ENCODE measurements at places on chromosomes 7 and 10.
A peak's percentile ranks its signal among the peaks of the same experiment; 100 is the strongest.

DNA sequence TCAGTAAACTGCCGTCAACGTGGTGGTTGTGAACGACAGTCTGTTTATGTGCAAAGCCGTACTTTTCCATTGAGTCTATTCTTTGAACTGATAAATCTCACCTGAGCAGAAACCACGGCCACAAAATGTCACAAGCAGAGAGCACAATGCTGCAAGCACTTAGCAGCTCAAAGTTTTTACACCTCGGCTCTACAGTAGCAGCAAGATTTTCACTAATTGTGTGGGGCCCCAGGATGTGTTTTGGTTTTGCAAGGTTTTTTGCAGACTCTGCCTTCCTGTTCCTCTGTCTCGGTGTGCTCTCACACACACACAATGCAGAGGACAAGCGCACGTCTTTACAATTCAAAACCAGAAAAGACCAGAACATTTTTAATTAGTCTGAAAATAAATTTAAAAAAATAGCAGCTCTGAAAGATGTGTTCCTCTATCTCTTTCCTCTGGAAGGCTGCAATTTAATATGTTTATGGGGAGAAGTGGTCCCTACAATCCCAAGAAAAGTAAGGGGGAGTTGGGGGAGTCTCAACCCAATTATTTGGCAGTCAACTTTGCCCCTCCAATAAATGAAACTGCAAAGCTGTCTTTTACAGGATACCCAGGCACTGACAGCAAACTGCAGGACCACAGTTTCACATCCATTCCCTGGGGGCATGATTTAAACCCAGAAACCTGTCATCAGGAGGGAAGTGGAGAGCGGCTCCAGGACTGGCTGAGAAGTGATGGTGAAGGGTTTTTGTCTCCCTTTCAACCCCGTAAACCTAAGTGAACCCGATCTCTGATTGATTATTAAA lies 73.8 kb upstream of the SFMBT2 start:
- DNase-seq: no peak

DNA sequence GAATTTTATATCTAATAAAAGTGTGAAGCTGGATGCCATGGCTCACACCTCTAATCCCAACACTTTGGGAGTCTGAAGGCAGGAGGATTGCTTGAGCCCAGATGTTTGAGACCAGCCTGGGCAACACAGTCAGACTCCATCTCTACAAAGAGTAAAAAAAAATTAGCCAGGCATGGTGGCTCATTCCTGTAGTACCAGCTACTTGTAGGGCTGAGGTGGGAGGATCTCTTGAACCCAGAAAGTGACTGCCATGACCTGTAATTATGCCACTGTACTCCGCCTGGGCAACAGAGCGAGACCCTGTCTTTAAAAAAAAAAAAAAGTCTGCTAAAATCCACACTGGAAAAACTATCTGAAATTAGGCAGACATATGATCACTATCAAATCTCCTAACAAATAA lies 7.6 kb downstream of the JMJD1C start:
- DNase-seq: no peak

DNA sequence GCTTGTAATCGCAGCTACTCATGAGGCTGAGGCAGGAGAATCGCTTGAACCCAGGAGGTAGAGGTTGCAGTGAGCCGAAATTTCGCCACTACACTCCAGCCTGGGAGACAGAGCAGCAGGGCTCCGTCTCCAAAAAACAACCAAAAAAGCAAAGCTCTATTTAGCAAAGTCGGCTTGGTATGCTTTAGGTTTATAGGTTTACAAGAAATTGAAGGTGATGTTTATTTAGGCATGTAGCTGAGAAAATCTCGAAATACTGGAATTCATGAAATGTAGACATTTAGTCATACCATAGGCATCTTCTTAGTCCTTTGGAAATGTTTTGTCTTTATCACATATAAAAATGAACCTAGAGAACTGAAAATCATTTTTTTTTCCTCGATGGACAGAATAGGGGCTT lies 453.8 kb upstream of the ANKRD30A start:
- peak; percentile 79 for DNase-seq

DNA sequence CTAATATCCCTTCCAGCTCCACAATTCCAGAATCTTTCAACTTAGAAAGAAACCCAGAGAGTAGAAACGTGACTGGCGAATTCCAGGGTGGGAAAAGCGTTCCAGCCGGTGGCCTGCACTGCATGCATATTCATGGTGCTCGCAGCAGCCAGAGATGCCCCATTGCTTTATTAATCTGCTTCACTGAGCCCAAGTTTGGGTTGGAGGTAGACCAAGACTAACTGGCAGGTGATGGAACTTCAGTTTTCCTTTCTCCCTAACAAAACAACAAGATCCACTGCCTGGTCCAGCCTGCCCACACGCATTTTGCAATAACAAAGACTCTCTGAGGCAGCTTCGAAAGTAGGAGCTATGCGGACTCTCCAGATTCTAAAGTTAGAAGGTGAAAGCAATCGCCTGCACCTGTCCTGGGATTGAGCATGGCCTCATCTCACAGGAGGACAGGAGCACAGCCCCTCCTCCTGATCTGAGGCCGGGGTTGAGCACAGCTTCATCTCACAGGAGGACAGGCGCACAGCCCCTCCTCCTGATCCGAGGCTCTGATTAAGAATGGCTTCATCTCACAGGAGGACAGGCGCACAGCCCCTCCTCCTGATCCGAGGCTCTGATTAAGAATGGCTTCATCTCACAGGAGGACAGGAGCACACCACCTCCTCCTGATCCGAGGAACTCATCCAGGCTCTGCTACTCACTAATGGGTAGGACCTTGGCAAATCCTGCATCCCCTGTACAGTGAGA lies 127.8 kb upstream of the LANCL2 start:
- no peak for DNase-seq

DNA sequence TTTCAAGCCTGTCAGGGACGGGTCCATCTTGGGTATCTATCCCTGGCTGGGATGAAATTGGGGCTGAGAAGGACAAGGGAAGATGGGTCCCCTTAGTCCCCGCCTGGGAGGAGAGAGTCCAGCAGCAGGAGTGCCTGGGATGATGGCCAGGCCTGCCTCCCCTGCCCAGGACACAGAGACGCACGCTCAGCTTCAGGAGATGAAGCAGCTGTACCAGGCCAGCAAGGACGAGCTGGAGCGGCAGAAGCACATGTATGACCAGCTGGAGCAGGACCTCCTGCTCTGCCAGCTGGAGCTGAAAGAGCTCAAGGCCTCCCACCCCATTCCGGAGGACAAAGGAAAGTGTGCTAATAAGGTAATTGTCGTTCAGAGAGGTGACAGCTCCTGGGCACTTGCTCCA lies 15.4 kb downstream of the CCDC136 start:
- no peak for DNase-seq

GRCh38 chr7:140049339-140050024 lies 13.3 kb downstream of the PARP12 start:
- peak; percentile 40 for DNase-seq

- peak; percentile 58 for DNase-seq
Measured at GRCh38 chr10:95221124-95221523, 27.1 kb downstream of the ACSM6 start.

DNA sequence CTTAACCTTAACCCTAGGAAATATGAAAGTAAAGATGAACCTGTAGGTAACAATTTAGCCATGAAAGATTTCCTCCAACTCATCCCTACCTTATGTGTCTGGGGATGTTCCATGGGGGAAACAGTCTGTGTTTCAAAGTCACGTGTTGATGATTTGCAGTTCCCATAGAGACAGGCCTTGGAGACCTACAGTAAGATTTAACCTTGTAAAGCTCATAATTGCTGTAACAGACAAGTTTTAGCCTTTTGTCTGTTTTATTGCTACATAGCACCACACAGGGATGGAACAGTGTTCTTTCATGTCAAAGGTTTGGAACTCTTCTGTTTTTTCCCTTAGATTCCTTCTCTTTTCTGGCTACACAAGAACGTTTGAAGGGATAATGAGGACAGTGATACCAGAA lies 35.2 kb upstream of the ITGA8 start:
- DNase-seq: no peak

GRCh38 chr7:87218796-87219544 lies 562 bp downstream of the TMEM243 start:
- DNase-seq: peak; percentile 44

DNA sequence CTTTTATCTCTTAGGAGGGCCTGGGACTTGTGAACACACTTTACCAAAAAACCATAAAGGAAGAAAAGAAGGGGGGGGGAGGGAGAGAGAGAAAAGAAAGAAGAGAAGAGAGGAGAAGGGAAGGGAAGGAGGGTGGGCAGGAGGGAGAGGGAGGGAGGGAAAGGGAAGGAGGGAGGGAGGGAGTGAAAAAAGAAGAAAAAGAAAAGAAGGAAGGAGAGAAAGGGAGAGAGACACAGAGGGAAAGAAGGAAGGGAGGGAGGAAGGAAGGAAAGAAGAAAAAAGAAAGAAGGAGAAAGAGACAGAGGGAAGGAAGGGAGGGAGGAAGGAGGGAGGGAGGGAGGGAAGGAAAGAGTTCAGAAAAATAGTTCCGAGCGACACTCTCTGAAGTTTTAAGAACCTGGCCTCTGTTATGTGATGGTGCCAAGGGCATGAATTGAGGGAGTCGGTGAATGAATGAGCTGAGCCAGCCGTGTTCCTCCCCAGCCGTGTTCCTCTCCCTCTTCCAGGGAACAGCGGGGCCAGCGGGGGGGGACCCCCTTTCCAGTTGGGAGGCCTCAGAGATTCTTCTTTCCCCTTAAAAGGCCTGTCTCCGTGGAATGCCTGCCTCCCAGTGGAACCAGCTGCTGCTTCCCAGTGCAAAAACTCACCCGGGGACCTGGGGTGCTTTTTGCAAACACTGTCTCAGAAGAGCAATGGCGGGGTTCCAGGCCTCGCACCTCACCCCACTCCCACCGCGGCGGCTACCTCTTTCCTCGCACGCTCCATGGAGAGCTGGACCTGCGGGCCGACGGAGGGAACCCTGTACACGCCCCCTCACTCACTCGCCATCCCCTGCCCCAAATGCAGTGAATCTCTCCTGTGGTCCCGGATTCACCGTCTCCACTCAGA lies 84.1 kb downstream of the FOXL3 start:
- DNase-seq: no peak

GRCh38 chr10:120727001-120727400 lies 124.2 kb upstream of the WDR11 start:
- DNase-seq: no peak

DNA sequence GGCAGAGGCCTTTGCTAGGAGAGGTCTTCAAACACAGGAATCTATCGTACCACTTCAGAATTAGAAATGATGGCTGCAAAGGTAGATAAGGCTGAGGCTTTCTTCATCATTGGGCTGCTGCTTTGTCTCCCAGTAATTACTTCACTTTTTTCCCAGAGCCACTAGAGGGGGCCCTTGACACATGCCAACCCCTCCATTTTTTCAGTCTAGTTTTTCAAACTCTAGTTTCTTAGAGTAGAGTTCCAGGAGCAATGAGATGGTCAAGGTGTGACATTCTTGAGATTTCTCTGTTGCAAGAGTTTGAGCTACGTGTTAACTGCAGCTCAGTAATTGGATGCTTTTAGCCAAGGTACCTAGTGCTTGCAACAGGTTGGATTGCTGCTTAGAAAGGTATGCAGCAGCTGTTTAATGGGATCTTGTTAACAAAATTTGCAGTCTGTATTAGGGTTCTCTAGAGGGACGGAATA lies 33.8 kb upstream of the RBM20 start:
- peak; percentile 52 for DNase-seq

DNA sequence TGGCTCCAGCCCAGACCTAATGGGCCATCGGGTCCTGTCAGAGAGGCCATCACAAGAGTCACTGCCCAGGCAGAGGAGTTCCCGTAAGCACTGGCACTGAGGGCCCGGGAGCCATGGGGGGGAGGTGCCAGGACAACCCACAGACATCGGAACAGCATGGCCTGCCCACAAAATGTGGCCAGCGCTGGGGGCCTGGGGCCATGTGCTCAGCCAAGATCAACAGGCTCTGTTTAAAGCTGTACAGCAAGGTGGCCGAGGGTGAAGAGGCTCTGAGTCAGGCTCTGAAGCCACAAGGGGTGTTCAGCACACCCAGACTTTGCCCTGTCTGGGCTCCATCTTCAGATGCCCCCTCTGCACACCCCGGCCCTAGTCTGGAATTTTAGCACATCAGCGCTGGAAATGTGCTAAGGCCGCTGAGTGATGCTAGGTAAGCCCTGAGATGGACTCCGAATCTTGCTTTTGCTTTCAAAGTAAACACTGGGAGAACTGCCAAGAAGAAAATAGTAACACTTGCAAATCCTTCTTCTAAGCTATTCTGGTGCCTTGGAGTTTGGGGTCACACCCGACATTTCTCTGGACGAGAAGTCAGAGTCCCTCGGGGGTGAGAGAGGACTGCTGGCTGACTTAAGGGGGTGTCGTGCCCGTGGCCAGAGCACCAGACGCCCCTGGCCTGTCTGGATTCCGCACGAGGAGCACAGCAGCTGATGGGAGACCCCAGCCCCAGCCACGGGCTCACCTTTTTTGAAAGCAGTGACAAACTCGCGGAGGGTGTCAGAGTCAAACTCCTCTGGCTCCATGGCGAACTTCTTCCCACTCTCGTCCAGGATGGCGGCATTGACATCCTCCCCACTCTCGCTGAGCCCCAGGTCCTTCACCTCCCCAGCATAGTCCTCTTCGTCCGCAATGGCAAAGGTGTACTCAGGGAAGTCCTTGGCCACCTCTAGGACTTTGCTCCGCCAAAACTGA lies 23.6 kb downstream of the PDIA4 start:
- DNase-seq: no peak

GRCh38 chr7:83130623-83131545 lies 31.8 kb downstream of the PCLO start:
- DNase-seq: no peak

DNA sequence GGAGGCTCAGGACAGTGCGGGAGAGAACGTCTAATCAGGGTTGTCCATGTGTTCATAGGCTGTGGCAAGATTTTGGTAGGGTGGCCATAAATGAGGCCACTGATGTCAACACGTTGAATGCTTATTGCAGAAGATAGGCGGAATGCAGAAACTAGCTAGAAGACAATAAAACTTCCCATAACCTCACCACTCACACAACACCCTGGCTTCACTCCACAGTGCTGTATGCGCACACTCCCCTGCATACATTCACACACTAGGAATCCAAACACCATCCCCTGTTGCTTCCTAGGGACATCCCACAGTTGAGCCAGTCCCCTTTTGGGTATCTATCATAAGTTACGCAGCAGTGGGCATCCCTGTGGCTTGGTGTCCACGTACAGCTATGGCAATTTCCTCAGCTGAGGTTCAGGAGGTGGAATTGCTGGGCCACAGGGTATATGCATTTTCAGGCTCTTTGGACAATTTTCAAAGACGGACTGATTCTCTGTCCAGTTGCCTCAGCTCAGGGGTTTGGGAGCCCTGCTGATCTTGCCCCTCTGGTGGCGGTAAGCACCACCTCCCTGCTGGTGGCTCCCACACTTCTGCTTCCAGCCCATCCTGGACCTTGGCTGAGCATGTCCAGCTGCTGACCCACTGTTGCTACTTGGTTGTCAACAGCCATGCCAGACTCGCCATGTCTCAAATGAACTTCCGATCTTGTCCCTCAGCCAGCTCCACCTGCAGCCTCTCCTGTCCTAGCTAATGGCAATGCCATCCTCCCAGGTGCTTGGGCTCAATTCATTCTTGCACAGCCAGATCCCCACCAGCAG lies 36.4 kb downstream of the CDH23 start:
- no peak for DNase-seq

GRCh38 chr7:99383203-99383602 lies 8.7 kb downstream of the ARPC1B start:
- no peak for DNase-seq

All from fibroblast of skin of right biceps (primary cell).